GM13977 (cell line): ENCODE measurements at places on chromosomes 12 and 14.

DNA sequence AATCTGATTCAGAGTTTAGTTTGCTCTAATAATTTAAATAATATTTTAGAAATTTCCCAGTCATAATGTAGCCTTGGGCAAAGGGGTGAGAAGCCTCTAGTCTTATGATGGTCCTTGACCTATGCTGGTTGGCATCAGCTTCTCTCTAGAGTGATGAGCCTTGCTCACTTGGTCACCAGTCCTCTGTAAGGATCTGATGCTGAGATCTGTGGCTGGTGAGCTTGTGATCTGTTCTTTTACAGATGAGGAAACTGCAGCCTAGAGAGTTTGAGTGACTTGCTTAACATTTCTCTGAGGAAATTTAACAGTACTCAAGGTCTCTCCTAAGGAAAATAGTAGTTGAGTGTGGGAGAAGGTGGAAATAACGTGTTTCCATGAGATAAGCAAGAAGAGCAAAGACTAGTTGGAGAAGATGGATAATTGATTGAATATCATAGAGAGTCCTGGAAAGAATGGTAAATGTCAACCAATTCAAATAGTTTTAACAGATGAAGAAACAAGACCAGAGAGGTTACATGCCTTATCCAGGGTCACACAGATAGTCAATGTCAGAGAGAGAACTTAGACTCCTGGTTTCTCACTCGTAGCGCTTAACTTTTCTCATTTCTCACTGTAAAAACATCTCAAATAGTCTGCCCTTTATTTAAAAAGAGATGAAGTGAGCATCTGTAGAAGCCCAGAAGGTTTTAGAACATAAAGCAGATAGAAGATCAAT, 89.7 kb upstream of the ETV6 start:
- DNase-seq, result no peak

DNA sequence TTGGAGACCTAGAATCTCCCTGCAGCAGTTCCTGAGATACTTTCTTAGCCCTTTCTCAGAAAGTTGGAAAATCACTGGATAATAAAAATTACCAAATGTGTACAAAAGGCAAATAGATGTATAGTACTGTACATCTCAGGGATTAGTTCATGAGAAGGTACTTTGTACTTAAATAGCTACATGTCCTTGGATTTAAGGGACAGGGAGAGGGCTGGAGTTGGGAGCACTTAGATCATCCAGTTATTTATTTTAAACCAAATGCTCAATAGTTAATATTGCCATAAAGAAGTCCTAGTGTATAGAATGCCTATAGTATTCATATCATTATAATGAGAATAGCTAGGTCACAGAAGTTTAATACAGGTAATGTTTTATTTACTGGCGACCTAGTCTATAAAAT, 13.4 kb downstream of the CDKN3 start:
- no peak for DNase-seq

DNA sequence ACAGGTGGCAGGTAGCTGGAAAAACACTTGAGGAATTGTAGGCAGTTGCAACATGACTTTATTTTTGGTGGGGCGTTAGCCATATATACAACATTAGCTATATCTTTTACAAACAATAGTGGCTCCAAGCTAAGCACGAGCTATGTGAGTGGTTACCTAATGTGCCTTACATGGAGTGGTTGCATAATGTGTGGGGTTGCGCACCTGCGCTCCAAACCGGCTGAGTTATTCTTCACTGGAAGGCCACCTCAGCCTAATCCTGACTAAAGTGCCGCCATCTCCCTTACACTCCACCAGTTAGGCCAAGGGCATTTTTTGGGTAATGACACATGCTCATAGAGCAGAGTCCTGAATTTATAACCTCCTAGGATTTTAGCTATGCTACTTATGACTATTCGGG, 31.8 kb upstream of the G2E3 start:
- DNase-seq, result no peak

- no peak for DNase-seq
These were observed 14.8 kb downstream of the SNW1 start for GRCh38 chr14:77746064-77746702.

DNA sequence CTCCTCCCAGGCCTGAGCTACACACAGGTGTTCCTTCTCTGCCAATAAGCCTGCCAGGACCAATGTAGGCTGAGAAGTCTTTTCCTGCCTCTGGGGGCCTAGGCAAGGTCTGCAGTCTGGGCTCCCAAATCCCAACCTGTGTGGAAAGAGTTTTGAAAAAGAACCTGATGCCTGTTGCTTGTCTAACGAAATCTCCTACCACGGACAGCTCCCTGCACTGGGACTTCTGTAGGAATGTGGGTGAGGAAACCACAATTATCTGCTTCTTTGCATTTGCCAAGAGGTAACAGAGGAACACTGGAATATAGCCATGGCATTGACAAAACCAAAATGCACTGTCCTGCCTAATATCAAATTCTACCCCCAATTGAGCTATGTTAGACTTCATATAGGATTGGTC, 877.0 kb upstream of the TMEM132C start:
- DNase-seq, result no peak

DNA sequence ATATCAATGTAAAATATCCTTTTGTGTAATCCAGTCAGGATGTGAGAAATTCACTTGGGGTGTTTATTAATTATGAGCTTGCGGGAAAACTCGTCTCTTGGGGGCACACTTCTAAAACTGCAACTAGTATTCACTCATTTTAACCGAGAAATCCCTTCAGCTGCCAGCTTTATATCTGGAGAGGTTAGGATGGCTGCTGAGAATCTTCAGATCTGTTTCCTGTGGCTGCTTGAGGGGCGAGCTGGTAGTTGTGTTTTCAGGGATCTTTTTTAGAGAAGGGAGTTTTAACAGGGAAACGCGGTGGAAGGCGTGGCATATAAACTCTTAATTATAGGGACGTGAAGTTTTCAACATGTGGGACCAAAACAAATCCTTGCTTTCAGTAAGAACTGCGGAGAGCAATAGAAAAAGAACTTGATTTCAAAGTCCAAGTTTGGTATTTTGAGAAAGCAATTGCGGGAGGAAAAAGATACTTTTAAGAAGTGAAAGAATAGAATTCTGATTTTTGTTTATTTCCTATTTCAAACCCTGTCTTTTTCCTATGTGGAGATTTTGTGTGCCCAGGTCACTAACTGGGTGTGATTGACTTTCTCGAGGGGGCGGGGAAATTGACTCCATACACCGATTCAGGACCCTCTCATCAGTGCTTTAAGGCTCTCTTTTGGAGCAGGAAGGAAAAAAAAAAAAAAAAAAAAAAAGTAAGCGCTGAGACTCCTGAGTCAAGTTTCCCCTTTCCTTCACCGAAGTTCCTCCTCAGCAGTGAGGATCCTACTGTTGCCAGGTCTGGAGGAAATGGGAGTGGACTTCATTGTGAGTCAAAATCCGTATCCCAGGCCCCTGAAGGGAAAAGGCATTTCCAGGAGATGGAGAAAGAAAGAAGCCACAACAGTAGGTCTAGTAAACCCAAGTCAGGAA, 1.1 kb downstream of the PPFIBP1 start:
- DNase-seq, result no peak

GRCh38 chr12:41188841-41189394, 798 bp downstream of the PDZRN4 start:
- peak; percentile 13 for DNase-seq

- no peak for DNase-seq
These were observed 10.9 kb downstream of the CCDC92 start for GRCh38 chr12:123961585-123962345.

- DNase-seq, result no peak
These were observed 56.8 kb downstream of the LRFN5 start for GRCh38 chr14:41663473-41663850.

- peak; percentile 21 for DNase-seq
These were observed 200.6 kb downstream of the ANO4 start for GRCh38 chr12:100995201-100995600.

- DNase-seq, result no peak
These were observed 570.6 kb downstream of the BCL11B start for GRCh38 chr14:98701377-98701776.

DNA sequence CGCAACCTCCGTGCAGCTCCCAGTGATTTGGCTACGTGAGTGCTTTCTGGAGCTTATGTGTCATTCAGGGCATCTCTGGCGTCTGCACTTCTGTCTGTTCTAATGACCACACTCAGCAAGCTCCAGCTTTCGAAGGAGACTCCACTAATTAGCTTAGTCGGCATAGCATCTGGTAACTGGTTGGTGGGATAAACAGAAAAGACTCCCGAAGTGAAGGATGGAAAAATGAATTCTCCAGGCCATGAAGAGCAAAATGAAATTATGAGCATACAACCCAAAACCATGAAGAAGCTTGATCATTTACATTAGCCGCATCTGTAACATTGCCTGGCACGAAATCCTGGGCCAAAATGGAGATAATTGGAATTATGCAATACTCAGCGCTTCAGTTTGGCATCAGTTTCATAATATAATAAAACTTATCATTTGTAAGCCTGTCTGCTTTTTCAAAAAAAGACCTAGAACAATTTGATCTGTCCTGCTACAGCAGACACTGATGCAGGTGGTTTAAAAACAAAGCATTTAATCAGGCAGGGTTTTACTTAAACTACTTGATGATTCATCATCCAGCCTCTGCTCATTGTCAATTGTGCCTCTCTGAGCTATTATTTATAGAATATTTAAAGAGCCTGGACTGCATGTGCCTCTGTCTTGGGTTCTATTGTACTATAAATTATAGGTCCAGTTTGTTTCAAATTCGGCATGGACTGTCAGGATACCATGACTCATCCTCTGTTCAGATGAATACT, 87.4 kb downstream of the SYT1 start:
- no peak for DNase-seq

DNA sequence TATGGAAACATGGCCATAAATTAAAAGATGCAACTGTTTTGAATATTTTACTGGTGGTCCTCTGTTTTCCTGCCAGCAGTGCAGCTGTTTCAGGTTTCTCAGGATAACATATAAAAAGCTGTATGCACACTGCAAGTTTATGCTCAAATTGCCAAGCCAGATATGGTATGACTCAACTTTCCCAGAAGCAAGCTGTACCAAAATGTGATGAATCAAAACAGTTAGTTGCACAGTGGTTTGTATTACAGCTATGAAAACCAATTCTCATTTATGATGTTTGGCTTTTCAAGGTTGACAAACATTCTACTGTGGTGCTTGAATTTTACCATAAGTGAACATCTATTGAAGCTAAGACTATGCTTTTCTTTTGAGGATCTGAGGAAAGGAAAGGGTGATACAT, 15.5 kb downstream of the TRMT5 start:
- no peak for DNase-seq

- peak; percentile 57 for DNase-seq
These were observed 14.3 kb upstream of the MCRS1 start for GRCh38 chr12:49582201-49582600.

GRCh38 chr12:107759410-107759809, 1.5 kb downstream of the PRDM4 start:
- no peak for DNase-seq

- DNase-seq, result no peak
These were observed 29.8 kb downstream of the TESPA1 start for GRCh38 chr12:54954801-54955200.

GRCh38 chr12:124542021-124542949, 25.1 kb downstream of the NCOR2 start:
- no peak for DNase-seq

DNA sequence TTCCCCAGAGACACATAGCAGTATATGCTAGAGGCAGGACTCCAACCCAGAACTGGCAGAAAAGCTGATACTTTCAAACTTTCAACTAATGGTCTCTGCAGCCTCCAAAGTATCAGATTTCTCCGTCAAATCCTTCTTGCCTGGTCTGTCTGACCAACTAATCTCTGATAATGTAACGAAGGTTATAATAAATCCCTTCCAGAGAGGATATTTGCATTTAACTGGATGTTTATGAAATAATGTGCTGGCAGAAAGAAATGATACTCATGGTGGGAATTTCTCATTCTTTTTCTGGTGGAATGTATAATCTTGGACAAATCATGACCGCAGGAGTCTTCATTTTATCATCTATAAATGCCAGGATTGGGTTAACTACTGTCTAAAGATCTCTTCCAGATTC, 860.3 kb downstream of the DIO2 start:
- no peak for DNase-seq
